ENCODE measurements at places on chromosomes 2 and 18. TPM values are rescaled to one million over a fixed set of nuclear protein-coding genes. Genes with fewer than 3 reads are reported as not detected.

KCTD1 gene
- total RNA-seq: 6.4 TPM

NOSTRIN gene
- not detected for total RNA-seq

SH3RF3 gene
- 0.78 TPM for total RNA-seq

AFF3 gene
- total RNA-seq: 1.4 TPM
